Cortex of kidney (tissue), 1 donor: ENCODE measurements at places on chromosomes 16 and 17.

GRCh38 chr16:90044111-90044551 is 24.9 kb upstream of the DBNDD1 start:
- DNase-seq = no peak

DNA sequence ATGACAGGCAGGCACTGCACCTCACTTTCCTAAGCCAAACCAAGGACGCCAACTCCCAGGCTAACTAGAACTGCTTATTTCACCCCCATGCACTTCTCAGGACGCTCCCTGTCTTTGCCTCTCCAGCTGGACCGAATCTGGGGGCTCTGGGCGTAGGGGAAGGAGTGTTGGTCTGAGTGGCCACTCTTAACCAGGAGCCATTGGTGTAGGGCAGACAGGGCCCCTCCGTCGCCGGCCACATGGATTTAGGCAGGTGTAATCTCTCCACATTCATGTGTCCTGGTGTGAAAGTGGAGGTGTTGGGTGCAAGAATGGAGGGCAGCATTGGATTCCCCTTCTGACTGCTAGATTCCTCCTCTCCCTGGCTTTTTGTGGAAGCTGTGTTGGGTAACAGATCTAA is 9.8 kb downstream of the ATP2C2 start:
- DNase-seq = no peak

DNA sequence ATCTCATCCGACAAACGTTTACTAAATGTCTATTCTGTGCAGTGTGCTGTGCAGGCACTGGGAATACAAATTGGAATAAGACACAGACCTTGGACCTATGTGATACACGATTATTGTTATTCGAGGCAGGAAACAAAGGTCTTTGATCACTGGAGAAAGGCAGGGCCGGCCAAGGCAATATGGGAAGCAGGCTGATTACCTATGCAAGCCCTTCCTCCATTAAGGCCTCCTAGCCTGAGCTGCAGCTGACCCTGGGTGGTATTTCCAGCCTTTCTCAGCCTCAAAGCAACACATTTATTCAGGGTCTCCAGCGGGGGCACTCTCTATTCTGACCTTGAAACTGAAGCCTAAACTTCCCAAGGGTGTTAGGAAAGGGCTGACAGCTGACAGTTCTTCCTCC is 13.4 kb downstream of the ST6GALNAC1 start:
- no peak for DNase-seq

DNA sequence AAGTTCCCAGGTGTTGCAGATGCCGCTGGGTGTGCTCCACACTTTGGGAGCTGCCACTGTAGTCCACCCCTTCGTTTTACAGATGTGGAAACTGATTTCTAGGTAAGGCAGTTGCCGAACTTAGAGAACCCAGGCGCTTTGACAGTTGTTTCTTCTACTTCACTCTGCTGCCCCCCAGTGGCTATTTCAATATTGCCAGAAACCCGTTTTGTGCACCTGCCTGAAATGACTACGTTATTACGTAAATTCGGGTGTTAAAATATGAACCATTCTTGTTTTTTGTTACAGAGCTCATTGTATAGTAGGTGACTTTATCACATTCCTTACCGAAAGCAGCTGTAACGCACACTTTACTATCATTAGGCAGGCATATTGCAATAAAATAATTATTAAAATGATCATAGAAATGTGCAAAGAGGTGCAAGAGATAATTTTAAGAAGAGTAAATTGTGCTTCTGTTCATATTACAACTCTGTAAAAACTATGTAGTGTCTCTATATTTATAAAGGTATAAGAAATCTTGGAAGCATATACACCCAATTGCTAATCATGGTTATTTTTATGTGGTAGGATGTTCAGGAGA is 44.9 kb downstream of the OTOA start:
- DNase-seq = no peak

DNA sequence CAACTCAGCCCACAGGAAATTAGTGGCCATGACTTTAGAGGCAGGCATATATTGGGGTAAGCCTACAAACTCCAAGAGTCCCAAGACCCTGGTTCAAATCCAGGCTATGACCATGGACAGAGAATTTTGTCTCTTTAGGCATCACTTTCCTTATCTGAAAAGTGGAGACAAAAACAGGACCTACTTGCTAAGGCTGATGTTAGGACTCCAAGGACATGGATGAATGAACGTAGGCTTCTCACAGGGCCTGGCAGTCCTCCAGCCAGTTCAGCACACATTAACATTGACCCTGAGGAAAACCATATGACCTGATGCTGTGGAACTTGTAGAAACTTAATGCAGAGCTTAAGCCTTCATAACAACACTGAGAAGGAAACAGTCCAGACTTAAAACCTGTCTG is 1.4 kb downstream of the FKBP10 start:
- no peak for DNase-seq

- DNase-seq = no peak
Measured at GRCh38 chr17:80698297-80698696, 153.7 kb downstream of the RPTOR start.

DNA sequence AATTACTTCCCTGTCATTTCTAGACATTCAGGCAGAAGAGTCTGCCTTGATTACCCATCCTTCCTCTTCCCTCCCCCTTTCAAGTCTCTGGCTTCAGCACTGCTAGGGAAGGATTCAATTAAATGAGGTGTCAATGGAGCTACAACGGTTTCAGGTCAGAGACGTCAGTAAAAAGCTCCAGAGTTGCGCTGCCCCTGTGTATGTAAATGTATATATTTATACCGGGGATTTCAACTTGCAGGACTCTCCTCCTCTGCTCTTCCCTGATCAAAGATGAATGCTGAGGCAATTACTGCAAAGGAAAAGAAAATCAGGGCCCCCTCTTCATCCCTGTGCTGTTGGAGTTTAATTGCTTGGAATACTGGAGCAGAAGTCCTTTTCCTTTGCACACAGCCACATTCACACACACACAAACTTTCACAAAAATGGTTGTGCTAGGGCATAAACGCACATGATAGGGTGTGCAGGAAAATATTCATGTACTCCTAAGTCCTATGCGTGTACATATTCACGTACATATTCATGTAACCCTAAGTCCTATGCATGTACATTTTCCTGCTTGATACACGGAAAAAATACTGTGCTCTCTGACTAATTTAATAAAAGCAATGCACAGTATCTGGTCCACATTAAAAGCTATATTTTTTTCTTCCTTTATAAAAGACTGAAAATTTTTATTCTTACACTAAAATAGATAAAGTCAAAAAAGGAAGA is 129.7 kb upstream of the PMFBP1 start:
- no peak for DNase-seq

DNA sequence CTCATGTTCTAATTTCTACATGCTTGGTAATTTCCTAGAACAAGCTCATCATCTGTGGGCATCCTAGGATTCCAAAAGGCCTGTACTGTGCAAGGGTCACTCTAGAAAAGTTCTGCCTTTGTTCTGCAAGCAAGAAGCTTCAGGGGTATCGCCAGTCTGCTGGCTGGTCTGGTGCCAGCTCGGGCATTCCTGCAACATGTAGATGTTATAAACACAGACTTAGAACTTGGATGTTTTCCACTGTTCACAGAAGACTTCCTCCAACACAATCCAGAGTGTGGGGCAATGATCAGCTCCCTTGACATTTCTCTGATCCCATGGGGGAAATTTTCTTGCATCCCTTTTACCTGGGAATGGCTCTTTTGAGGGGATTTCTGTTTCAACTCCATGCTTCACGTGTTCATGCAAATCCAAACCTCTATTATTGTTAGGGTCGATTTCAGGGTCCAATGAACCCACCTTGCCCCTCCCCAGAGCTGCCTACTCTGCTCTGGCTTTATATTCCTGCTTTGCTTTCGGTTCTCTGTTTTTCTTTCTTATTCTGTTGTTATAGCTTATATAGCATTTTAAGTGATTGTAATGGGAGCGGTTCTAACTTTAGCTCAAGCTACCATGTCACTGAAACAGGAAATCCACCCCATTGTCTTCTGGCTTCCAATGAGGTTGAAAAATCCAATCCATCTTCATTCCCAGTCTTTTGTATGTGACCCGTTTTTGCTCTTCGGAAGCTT is 25.3 kb downstream of the UBE2O start:
- DNase-seq = no peak

DNA sequence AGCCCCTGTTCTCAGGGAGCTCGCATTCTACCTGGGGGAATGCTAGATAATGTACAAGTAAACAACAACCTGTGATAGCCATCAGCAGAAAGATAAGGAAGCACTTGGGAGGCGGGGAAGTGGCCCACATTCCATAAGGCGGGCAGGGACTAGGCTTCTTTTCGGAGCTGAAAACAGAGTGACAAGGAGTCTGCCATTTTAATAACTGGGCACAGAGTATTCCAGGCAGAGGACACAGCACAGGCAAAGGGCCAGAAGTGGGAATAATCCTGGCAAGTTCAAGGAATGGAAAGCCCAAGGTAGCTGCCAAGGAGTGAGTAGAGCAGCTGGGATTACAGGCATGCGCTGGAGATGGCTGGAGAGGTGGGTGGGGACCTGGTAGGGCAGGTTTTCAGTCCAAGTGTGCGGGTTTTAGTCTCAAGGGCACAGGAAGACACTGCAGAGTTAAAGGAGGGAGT is 24.3 kb downstream of the USP43 start:
- no peak for DNase-seq

GRCh38 chr17:2724784-2725164 is 13.2 kb upstream of the CLUH start:
- no peak for DNase-seq
